ENCODE measurements at places on chromosomes 4 and X.

DNA sequence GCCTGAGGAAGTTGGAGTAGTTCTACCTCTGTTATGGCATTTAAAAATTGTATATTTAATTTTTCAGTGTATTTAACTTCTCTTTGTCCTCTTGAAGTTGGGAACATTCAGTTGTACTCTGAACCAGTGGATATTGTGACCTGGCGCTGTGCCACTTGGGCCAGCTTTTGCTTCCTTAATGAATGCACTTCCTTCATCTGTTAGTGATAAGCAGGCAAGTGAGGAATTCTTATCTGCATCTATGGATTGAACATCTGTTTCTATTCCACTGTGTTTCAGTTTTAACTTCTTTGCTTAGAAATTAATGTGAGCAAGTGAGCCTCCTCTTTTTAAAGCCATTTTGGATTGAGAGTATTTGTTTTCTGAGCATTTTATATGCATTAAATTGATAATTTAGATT, 128.3 kb downstream of the UCHL1 start:
- no peak for DNase-seq

DNA sequence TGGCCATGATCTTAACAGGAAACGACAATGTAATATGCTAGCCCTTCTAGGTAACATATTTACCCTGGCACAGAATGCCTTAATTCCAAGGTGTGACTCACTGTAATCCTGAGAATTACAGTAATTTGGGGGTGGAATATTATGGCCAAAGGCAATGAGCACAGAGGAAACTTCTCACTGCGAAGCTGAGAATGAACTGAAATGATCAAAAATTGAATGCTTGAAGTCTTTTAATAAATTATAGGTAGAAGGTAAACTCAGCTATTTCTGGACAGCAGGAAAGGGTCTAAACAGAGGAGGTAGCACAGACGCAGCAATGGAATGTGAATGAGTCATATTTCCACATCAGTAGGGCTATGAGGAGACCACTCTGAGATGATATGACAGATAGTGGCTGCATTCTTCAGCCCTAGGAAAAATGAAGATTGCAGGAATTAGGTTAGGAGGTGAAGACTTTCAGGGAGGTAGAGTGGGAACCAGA, 312.6 kb downstream of the PACRGL start:
- no peak for DNase-seq

DNA sequence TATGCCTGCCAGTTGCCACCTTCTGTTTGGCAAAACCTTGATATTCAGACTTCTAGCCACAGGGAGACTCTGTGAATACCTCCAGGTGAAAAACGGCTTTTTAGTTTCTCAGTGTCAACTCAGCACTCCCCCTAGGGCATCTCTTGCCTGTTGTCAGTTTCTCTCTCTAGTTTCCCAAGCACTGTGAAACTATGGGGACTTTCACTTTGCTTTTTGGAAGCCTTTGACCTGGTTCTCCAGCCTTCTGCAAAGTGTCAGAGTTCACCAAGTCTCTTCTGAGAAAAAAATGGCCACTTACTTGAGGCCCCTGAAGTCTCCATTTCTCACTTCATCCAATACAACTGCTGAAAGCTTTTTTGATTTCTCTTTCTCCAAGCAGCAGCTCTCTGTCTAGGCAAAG, 521.5 kb downstream of the INPP4B start:
- no peak for DNase-seq

DNA sequence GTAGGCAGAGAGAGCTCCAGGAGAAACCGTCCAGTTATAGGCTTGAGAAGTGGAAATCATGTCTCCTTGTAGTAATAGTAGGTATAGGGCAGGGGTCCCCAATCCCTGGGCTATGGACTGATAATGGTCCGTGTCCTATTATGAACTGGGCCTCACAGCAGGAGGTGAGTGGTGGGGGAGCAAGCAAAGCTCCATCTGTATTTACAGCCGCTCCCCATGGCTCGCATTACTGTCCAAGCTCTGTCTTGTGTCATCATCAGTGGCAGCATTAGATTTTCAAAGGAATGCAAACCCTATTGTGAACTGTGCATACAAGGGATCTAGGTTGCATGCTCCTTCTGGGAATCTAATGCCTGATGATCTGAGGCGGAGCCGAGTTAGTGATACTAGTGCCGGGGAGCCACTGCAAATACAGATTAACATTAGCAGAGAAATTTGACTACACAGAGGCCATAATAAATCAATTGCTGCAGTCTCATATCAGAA, 67.6 kb downstream of the MRPL1 start:
- no peak for DNase-seq

- DNase-seq, result no peak
These were observed 2707.4 kb downstream of the ARAP2 start for GRCh38 chr4:33536898-33537297.

- DNase-seq, result no peak
These were observed 66.4 kb downstream of the DIPK2B start for GRCh38 chrX:45134315-45134731.

DNA sequence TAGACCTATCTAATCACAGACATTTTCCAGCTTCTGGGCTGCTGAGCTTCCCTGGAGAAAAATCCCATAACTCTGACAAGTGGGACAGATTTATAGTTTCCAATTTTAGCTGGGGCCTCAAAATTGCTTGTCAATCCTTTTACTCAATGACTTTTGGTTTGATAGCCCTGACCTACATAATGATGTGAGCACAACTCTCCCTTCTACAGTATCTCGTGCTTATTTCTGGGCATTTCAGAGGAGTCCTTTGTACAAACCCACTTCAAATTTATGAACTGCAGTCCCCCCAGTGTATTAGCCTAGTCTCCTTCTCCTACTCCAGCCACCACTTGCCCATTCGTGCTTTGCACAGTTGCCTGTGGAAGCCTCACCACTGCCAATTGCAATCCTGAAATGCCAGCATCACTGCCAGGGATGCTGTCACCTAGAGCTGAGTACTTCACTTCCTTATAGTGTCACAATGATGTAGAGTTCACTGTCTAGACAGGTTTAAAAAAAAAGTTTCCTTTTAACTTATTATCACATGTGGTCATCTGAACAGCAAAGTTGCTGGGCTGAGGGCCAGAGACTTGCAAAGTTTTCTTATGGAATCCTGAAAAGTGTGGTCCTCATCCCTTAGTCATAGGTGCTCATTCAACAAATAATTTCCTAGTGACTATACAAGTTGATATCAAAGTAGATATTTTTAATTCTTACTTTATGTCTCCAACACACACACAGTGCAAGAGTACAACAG, 21.2 kb downstream of the TRAM1L1 start:
- DNase-seq, result no peak

DNA sequence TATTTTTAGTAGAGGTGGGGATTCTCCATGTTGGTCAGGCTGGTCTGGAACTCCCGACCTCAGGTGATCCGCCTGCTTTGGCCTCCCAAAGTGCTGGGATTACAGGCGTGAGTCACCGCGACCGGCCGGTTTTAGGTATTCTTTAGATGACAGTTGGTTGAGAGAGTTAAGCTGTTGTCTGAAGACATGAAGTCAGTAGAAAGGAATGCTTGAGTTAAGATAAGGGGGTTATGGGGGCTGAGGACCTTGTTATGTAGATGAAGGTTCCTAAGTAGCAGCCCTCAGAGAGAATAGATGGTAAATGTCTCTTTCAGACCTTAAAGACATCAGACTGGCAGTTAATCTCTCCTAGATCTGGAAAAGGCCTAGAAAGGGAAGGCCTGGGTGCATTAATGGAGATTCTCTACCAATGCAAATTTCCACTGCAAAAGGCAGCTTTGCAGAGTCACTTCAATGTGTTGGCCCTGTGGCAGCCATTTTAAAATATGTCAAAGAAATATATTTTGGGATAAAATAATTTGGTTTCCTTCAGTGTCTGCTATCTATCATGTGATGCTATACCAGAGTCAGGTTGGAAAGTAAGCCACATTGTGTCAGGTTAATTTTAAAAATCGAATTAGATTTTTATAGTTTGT, 6.4 kb upstream of the ZNF674 start:
- no peak for DNase-seq

GRCh38 chrX:54492340-54492739, 3.7 kb downstream of the FGD1 start:
- DNase-seq, result no peak

DNA sequence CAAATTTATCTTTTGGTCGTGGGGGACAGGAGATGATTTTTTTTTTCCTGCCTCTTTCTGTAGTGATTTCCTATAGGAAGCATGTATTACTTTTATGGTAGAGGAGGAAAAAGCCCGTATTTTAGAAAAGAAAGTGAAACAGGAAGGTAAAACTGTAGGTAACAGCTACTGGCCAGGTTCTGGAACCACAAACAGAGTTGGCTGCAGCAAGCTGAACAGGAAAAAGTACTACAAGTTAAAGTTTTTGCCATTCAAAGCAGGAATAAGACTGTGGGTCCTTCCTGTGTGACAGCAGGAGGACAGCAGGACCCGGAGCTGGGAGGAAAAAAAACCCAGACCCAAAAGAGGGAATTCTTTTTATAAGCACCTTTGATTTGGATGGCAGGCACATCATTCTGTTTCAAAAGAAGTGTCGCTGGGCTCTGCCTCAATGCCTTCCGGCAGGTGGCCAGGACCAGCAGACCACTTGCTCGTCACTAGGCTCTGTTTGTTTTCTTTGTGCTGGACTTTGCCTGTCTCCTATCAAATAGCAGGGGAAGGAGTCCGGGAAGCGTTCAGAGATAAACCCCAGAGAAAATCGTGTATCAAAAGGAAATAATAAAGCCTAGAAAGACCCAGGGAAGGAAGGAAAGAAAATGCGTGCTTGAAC, 277.9 kb downstream of the ADGRA3 start:
- no peak for DNase-seq

DNA sequence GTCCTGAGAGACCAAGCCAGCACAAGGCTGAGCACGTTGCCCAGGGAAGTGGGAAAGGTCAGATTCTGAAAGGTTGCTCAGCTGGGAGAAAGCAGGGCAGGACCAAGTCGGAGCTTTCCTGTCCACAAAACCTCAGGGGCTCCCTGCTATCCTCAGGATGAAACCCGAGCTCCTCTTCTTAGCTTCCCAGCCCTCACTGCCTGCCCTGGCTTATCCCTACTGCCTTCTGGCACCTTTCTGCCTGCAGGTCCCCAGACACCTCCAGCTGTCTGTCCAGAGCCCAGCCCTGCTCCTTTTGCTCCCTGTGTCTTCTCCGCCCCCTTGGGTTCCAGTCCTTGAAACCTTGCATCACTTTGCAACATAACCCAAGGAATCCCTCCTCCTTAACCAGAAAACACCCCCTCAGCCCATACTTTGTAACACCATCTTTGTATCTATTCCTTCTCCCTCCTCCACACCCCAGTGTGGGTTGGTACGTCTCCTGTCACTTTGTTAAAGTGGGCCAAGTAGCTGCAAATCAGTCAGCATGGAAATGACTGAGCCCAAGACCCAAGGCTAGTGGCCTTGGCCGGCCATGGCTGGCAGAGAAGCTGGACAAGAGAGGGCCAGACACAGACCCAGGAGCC, 20.0 kb upstream of the PRRG3 start:
- no peak for DNase-seq

DNA sequence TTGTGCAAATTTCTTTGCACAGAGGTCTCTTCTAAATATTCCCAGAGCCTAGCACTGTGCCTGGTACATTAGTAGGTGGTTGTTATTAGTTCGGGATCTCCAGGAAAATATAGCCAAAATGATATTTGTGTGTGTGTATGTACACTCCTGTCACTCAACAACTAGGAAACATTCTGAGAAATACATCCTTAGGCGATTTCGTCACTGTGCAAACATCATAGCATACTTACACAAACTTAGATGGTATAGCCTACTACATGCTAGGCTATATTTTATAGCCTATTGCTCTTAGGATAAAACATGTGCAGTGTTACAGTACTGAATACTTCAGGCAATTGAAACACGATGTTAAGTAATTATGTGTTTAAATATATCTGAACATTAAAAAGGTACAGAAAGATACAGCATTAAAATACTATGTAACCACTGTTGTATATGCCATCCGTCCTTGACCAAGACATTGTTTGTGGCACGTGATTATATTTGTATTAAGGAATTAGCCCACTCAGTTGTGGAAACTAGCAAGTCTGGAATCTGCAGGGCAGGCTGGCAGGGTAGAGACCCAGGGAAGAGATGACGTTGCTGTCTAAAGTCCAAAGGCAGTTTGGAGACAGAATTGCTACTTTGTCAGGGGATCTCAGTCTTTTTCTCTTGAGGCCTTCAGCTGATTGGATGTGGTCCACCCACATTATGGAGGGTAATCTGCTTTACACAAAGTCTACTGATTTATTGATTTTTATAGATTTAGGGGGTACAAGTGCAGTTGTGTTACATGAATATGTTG, 106.9 kb downstream of the COL4A6 start:
- no peak for DNase-seq

GRCh38 chrX:9482837-9483236, 18.0 kb downstream of the TBL1X start:
- no peak for DNase-seq

DNA sequence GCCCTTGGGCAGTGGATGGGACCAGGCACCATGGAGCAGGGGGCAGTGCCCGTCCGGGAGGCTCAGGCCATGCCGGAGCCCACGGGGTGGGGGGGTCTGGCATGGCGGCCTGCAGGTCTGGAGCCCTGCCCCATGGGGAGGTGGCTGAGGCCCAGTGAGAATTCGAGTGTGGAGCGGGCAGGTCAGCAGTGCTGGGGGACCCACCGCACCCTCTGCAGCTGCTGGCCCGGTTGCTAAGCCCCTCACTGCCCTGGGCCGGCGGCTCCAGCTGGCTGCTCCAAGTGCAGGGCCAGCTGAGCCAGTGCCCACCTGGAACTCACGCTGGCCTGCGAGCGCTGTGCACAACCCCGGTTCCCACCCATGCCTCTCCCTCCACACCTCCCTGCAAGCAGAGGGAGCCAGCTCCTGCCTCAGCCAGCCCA, 1157.9 kb upstream of the ADGRL3 start:
- DNase-seq, result no peak

- no peak for DNase-seq
These were observed 199.9 kb downstream of the GC start for GRCh38 chr4:71583971-71584370.

DNA sequence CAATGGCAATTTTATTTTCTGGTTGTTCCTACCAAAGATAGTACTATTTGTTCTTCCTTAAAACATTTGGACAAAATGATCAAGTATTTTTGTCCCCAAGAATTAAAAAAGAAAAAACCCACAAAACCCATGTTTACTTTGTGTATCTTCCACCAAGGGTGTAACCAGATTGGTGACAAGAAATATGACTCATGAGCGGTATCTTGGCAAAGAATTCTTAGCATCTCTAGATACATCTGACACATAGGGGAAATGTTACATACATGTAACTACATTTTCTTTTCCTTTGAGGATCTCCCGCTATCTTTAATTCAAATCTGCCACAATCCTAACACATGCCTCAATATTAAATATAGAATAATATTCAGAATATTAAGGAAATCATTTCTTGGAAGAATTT, 78.7 kb downstream of the WDFY3 start:
- no peak for DNase-seq

Data from stimulated activated CD8-positive, alpha-beta memory T cell treated with anti-CD3 and anti-CD28 coated beads, Interleukin-4, amount 100 ng/mL, for 4 hours (primary cell).